ENCODE measurements at places on chromosomes 5 and 9. TPM values are rescaled to one million over a fixed set of nuclear protein-coding genes. Genes with fewer than 3 reads are reported as not detected.

Gene RANBP17
- total RNA-seq, result not detected

Gene GRXCR2
- not detected for total RNA-seq

Gene CMBL
- total RNA-seq, result 0.59 TPM

Gene DCAF10
- total RNA-seq, result 10.7 TPM

- peaks cover 4% of the 10 kb centered on the region for H3K4me1 ChIP-seq
- no peaks in the 10 kb centered on the region for H3K27me3 ChIP-seq
- DNase-seq, result no peak
- H3K27ac ChIP-seq, result no peak overlapping the region
These were observed 53.0 kb downstream of the DCP2 start for GRCh38 chr5:113029614-113030013.

- H3K27me3 ChIP-seq, result no peaks in the 10 kb centered on the region
- H3K4me1 ChIP-seq, result no peaks in the 10 kb centered on the region
- DNase-seq, result no peak
These were observed 90.3 kb upstream of the RANBP6 start for GRCh38 chr9:6105738-6106137.

GRCh38 chr9:110580850-110581249, 1.3 kb upstream of the SVEP1 start:
- no peaks in the 10 kb centered on the region for H3K36me3 ChIP-seq
- no peak for DNase-seq
- H3K4me1 ChIP-seq, result no peaks in the 10 kb centered on the region
- no peak overlapping the region for H3K27ac ChIP-seq

GRCh38 chr9:137116728-137117127, 2.2 kb upstream of the DPP7 start:
- H3K27me3 ChIP-seq, result no peaks in the 10 kb centered on the region
- DNase-seq, result no peak
- no peaks in the 10 kb centered on the region for H3K36me3 ChIP-seq
- H3K27ac ChIP-seq, result no peak overlapping the region
- H3K4me1 ChIP-seq, result peaks cover 15% of the 10 kb centered on the region
- H3K4me3 ChIP-seq, result no peak overlapping the region

- no peaks in the 10 kb centered on the region for H3K27me3 ChIP-seq
- no peak for DNase-seq
- no peak overlapping the region for H3K27ac ChIP-seq
- H3K4me3 ChIP-seq, result no peak overlapping the region
- no peaks in the 10 kb centered on the region for H3K36me3 ChIP-seq
These were observed 359.3 kb upstream of the CDH18 start for GRCh38 chr5:20347334-20347733.

DNA sequence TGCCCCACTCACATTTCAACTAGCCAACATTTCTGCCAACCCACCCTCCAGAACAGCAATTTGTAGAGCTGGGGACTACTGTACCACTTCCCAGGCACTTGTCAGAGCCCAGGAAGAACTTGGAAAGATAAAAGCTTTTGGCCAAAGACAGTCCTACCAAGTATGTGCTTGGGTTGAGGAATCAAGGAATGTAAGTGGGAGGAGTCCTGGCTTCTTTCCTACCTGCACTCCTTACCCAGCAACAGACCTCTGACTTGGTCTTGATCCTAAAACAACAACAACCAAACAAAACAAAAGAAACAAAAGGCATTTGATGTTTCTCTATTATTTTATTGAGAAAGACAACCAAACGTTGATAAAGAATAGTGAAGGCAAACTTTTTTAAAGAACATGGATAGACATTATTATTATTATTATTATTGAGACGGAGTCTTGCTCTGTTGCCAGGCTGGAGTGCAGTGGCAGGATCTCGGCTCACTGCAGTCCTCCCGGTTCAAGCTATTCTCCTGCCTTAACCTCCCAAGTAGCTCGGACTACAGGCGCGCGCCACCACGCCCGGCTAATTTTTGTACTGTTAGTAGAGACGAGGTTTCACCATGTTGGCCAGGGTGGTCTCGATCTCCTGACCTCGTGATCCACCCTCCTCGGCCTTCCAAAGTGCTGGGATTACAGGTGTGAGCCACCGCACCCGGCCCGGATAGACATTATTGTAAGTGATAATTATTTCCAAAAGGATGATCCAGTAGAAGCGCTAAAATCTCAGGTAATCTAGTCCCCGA, 33.5 kb downstream of the ANXA2R start:
- H3K4me3 ChIP-seq, result peak overlapping the region; percentile 94
- H3K36me3 ChIP-seq, result no peaks in the 10 kb centered on the region
- H3K27me3 ChIP-seq, result no peaks in the 10 kb centered on the region

DNA sequence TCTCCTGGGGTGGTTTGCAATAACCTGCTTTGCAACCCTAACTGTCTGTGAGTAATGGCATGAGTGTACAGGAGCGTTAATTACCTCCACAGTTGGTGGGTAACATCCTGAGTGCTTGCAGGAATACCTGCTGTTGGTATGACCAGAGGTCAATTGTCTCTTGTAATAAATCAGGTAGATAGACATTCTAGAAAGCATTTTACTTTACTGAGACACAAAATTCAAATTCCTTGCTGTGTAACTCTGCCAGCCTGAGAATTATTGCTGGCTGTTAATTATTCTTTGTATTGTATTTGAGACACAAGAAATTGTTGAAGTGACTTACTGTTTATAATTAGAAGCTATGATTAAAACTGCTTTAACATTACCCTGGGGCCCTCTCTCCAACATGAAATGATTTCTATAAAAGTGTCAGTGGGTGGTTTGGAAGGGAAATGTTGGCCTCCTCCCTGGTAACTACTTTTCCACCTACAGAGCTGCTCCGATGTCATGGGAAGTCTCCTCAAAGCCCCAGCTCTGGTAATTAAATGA, 150.8 kb upstream of the ADCY2 start:
- no peak overlapping the region for H3K27ac ChIP-seq
- no peak overlapping the region for H3K4me3 ChIP-seq
- H3K36me3 ChIP-seq, result no peaks in the 10 kb centered on the region
- H3K27me3 ChIP-seq, result no peaks in the 10 kb centered on the region

- no peaks in the 10 kb centered on the region for H3K27me3 ChIP-seq
- no peaks in the 10 kb centered on the region for H3K36me3 ChIP-seq
- H3K4me3 ChIP-seq, result no peak overlapping the region
These were observed 27.1 kb upstream of the LPAR1 start for GRCh38 chr9:111065414-111065813.

DNA sequence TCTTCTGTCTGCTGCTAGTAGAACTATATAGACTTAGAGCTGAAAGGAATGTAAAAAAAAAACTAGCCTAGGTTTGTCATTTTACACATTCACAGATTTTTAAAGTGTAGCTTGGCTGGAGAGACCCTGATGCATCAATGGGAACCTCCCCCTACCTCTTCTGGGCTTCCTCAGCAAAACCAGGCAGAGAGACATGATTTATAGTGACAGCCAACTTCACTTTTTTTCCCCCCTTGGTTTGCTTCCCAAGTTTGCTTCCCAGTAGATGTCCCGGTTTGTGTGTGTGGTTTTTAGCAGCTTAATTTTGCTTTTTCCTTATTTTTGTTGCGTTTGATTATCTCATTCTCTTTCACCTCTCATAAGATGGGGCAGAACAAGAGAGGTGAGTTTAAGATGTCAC, 1.8 kb downstream of the OTULIN start:
- H3K4me1 ChIP-seq, result peaks cover 72% of the 10 kb centered on the region
- H3K27ac ChIP-seq, result peak overlapping the region; percentile 87
- H3K36me3 ChIP-seq, result peaks cover 3% of the 10 kb centered on the region
- DNase-seq, result no peak
- no peaks in the 10 kb centered on the region for H3K27me3 ChIP-seq

All from CD4-positive, CD25-positive, alpha-beta regulatory T cell (primary cell).